ENCODE measurements at places on chromosomes 7 and 10. TPM values are rescaled to one million over a fixed set of nuclear protein-coding genes. Genes with fewer than 3 reads are reported as not detected.

DNA sequence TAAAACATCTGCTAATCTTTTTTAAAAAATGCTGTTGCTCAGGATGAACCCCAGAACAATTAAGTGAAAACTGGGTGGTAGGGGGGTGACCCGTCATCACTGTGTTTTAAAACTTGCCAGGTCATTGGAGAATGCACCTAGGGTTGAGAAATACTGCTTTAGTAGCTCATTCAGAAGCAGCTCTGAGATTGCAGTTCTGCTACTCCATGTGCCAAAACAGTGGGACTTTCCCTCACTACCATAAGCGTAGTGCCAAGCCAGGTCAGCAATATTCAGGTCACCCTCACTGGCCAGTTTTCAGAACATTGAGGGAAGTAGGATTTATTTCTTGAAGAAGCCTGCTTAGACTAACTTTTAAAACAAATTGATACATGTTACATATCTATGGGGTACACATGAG is 5.2 kb downstream of the STEAP2 start:
- DNase-seq = no peak

DNA sequence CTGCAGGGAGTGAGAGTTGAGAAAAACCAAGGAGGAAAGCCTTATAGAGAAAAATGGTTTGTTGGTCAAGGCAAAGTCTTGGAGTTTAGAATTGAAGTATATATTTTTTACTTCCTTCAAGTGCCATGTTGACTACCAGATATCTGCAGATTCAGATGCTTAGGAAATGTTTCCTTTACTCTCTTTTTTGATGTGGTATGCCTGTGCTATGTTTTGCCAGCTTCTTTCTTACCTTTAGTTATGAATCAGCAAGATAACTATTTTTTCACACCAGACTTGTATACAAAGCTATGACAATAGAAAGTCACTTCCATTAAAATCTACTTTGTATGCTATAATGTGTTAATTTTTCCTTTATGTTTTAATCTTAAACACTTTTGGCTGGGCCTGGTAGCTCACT is 3.6 kb downstream of the R3HCC1L start:
- DNase-seq = no peak

The CRHR2 gene
- 0.19 TPM for total RNA-seq

DNA sequence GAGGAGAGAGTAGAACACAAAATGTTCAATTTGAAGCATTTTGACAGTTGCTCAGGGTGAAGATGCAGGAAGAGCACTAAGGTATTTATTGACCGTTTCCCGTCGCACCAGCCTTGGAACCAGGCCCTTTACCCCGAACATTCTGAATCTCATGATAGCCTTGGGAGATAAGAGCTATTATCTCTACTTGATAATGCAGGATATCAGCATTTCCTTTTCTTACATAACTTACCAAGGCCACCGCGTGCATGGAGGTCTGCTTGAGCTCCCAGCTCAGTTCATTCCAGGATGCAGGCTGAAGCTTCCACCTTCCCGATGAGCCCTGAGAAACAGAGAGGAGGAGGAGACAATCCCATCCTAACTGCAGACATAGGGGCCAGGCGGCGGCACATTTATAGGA is 324.2 kb upstream of the COBL start:
- DNase-seq = no peak

GRCh38 chr7:106367664-106368063 is 82.9 kb upstream of the NAMPT start:
- no peak for DNase-seq

DNA sequence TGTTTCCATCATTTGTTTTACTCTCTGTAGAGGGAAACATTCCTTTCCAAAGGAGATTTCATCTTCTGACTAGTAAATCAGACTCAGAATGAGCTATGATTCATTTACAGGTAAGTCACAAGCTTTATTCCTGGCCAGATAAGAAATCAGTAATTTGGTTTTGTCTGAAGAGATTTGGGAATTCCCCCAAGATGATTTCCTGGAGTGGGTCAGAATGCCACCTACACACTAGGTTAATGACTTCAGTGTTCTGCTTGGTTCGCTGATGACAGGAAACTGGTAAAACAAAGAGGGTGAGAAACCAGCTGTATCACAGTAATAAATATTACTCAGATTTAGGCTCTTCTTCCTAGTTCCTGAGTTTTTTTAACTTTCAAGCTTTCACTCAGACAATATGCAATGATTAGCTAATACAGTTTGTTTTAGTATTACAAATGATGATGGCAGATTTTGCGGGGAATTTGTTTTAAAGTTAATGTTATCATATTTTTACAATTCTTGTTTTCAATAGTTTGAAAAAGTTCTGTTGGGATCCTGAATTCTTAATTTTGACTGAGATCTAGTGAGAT is 8.3 kb upstream of the ASZ1 start:
- DNase-seq = no peak

- no peak for DNase-seq
Observed at GRCh38 chr7:109158246-109158645, 588.6 kb downstream of the DNAJB9 start.

DNA sequence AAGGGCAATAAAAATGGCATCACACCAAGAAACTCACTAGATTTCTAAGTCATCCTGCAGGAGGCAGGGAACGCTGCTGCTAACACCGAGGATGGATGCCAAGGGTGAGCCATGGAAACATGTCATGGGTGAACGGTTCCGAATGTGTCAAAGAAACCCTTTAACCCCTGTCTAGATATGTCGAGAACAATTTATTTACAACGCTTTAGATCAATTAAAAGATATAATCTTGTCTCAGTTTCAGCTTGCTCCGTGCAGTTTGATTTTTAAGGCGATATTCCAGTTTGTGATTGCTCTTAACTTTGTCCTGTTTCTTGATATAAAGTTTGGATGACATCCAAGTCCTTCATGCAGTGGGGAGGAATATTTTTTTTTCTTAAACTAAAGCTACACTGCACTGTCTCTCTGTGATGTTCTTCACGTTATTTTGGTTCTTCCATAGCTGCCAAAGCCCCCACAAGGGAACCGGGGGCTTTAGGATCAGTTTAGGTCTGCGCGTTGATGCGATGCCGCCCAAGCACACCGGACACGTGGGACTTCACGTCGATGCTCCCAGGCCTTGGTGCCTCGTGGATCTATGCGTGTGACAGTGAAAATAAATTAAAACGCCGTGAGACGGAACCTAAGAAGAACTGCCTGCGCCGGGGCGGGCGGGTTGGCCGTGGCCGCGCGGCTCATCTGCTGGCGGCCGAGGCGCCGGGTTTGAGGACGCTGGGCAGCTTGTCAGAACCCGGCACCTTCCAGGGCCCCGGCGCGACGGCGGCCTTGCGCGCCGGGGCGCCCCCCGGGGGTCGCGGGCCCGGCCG is 220.3 kb downstream of the PHTF2 start:
- DNase-seq = peak; percentile 33

- no peak for DNase-seq
Observed at GRCh38 chr10:104612571-104613205, 28.4 kb upstream of the SORCS3 start.

GRCh38 chr7:128099204-128099671 is 68.0 kb upstream of the LRRC4 start:
- no peak for DNase-seq

- DNase-seq = no peak
Observed at GRCh38 chr10:113620511-113620910, 43.3 kb downstream of the NRAP start.

The CBLL1 gene
- 21.6 TPM for total RNA-seq

GRCh38 chr10:79079490-79080355 is 11.0 kb downstream of the ZMIZ1 start:
- DNase-seq = peak; percentile 67

The OPALIN gene
- total RNA-seq = not detected

DNA sequence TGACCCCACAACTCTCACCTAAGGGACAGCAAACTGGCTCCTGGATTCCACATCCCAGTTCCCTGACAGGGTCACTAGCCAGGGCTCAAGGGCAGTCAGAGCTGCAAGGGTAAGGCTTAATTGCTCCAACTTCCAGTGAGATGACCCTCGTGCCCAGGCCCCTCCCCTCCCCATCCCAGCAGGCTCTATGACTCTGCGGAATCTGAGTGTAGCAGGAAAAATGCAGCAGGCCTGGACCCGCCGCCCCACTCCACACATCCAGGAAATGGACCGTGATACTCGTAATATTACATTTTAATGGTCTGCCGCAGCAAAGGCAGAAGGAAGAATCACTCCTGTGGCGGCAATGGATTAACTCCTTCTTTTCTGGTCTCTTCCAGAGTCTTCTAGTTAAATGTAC is 91.7 kb upstream of the CHST15 start:
- no peak for DNase-seq

All from left ventricle myocardium inferior (tissue), 1 donor.